Cerebellar nuclear complex (tissue), 1 donor: ENCODE measurements at places on chromosomes 7 and 10.

GRCh38 chr10:129416956-129417765, 49.9 kb upstream of the MGMT start:
- no peak for DNase-seq

- DNase-seq, result no peak
These were observed 100.1 kb downstream of the HIP1 start for GRCh38 chr7:75638594-75639070.

GRCh38 chr10:44885710-44886109, 25.4 kb upstream of the TMEM72 start:
- DNase-seq, result no peak

DNA sequence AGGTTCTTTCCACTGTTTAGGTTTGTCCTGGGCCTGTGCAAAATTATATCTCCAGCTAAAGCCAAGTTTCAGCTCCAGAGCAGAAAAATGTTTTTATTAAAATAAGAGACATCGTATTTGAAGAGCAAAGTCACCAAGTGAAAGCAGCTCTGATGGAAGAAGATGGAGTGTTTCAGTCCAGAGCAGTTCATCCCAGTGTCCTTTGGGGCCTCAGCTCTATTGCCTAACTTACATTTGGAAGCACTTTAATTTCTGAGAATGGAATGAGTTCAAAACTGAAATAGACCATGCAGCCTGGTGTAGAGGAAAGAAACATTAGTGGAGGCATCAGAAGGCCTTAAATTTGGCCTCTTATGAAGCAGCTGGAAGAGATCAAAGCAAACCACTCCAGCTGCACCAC, 545.2 kb downstream of the SORCS1 start:
- no peak for DNase-seq

DNA sequence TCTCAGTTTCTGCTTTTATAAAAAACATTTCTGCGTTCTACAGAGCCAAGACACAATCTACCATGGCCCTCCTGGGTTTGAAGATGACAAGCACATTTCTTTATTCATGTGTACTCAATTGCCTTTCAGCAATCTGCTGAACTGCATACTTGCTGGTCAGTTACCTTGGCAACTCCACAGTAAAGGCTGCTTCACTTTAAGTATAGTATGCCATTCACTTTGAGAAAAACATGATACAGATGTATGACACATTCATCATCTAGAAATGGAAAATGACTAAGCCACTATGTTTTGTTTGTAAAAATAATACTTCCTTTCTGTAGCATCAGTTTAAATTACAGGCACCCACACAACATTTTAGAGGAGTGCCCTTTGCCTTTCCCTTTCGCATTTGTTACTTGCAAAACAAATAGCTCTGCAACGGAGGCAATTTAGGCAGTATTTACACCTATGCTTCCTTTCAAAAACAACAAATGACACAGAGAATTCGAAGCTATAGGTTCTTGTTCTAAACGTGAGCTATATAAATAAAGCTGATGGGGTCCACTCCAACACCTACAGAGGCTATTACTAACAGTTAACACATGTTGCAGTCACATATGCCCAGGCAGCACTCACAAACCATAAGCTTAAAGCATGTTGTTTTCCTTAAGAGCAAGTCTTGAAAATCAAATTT, 23.5 kb downstream of the SGCE start:
- no peak for DNase-seq

- DNase-seq, result no peak
These were observed 61.3 kb downstream of the PDIA4 start for GRCh38 chr7:148967032-148967372.

DNA sequence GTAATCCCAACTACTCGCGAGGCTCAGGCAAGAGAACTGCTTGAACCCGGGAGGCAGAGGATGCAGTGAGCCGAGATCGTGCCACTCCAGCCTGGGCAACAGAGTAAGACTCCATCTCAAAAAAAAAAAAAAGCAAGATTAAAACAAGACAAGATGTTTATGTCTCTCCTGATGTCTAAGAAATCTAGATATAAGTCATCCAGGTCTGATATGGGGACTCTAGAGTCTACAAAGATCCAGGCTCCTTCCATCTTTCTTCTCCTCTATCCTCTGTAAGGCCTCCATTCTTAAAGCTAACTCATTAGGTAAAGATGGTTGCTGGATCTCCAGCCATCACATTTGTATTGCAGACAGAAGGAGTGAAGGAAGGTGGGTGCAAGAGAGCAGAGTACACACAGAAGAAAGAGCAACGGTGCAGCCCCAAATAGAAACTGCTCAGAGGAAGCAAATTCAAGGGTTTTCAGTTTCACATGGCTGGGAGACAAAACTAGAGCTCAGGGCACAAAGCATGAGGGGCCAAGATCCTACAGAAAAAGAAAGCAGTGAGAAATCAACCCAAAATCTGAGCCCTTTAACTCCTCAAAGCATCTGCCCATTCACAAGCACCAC, 57.6 kb downstream of the USP6NL start:
- DNase-seq, result no peak
